AG08396 (cell line): ENCODE measurements at places on chromosomes 1 and 21.

DNA sequence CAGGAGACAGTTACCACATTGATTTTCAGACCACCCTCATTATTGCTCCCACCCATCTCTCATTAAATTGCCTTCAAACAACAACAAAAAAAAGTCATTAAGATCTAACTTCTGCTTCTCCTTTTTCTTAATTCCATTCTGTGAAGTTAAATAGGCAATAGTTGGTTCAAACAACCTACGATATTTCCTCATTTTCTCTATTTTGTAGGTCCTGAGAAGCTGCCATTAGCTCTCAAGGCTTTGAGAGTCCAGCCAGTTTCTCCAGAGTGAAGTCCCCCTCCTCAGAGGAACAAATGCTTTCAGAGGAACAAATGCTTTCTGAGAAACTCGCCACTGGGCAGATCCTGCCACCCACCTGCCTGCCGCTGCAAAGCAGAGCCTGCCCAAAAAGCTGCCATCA lies 125.6 kb downstream of the ETS2 start:
- DNase-seq = no peak

- no peak for DNase-seq
Measured at GRCh38 chr1:24749252-24749651, 4.0 kb downstream of the CLIC4 start.

- DNase-seq = no peak
Measured at GRCh38 chr1:222525951-222526350, 22.0 kb downstream of the HHIPL2 start.

DNA sequence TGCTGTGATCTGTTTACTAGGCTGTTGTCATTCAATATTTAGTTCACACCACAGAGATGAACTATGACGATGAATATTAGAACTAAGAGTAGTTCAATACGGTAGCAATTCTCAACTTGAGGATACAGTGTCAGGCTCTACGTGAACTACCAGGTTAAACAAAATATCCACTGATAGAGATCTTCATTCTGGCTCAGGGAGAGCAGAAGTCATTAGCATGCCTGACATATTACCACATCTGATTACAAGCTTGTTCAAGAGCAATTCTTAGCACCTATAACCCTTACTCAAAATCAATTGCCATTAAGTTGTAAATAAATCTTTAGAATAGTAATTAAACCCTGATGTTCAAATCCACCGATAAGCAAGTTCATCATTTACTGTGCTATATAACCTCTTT lies 207.2 kb downstream of the CHRM3 start:
- DNase-seq = no peak

DNA sequence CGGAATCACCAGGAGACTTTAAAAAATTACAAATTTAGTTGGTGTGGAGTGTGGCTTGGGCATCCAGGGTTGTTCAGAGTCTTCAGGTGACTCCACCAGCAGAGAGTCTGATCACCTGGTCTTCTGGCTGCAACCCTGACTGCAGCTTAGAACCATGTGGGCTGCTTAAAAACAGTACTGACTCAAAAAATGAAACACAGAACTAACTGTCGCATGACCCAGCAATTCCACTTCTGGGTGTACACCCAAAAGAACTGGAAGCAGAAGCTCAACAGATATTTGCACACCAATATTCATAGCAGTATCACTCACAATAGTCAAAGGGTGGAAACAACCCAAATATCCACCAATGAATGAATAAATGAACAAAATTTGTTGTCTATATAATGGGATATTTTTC lies 17.3 kb downstream of the TLR5 start:
- no peak for DNase-seq

DNA sequence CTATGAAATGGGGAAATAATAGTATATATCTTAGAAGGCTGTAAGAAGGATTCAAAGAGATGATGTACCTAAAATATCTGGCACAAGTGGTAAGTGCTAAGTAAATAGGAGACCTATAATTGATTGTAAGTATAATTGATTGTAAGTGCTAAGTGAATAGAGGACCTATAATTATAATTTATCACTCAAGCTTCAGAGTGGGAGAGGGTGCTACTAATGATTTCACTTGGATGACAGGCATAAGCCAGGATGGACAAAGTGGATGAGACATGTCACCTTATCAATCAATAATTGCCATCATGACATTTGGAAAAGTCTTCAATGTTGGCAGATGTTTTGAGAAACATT lies 11.2 kb downstream of the RCAN1 start:
- DNase-seq = no peak

- peak; percentile 56 for DNase-seq
Measured at GRCh38 chr21:39156024-39156423, 27.2 kb downstream of the PSMG1 start.

GRCh38 chr21:44431300-44431699 lies 24.0 kb upstream of the LRRC3 start:
- no peak for DNase-seq

GRCh38 chr21:23455676-23456075 lies 2151.6 kb downstream of the MRPL39 start:
- DNase-seq = no peak

DNA sequence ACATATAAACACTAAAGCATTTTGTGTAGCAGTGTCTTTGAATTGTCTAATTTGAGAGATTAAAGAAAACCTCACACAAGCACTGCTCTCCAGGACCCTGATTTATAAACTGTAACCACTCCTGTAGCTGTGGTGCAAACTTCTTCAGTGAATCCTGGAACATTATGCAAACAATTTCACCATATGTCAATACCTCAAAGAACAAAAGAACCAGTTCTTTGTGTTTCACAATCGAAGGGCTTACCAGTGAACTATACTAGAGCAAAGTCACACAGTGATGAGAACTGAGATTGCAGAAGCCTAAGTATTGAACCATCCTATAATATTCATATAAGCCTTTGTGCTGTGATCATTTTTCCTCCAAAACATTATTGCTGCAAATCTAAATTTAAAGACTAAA lies 21.5 kb downstream of the DPH5 start:
- DNase-seq = no peak

GRCh38 chr1:208058267-208058666 lies 147.3 kb upstream of the CD34 start:
- no peak for DNase-seq

DNA sequence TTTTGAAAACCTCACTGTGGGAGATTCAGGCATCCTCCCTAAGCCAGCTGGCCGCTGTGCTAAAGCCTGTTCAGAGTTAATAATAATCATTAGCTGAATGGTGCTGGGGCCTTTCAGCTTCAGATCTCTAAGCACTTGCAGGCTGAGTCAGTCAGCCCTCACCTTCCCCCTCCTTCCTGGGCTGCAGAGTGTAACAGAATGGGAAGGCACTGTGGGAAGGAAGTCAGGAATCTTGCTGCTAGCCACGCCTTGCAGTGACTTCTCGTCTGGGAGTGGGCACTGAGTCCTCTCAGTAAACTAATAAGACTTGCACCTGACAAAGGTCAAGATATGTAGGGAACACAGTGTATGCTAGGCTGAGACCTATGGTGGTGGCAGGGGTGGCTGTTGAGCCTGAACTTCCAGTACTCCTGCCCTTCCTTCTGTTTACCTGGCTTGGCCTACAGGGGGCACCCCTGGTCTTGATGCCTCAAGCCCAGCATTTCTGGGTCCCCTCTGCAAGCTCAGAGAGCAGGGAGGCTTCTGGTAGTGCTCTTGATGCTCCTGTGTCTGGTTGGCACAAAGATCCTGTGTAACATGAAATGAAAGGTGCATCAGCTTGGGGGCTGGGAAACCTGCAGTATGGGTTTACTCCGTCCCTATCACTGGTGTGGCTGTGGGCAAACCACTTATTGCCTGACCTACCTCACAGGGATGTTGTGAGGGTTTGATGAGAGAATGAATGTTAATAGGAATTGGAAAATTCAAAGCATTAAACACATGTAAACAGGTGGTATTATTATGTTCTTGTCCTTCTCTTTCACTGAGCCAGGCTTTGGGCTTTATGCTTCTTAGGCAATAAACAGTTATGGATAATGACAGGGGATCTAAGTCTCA lies 6.0 kb downstream of the CYB561D1 start:
- peak; percentile 64 for DNase-seq

DNA sequence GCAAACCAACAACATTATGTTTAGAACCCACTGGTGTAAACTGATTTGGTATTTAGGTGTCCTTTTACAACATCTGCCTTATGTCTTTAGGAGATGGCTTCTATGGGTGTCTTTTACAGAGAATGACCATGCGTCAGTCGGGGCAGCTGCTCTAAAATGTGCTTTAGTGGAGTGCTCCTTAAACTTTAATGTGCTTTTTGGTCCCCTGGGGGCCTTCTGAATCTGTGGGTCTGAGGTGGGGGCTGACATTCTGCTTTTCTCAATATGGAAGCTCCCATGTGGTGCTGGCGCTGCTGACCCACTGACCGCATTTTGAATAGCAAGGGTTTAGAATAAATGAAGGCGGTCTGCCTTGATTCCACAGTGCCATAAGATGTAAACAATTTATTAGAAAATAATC lies 173.2 kb upstream of the B3GALT2 start:
- no peak for DNase-seq

- no peak for DNase-seq
Measured at GRCh38 chr1:172185211-172185610, 235.3 kb upstream of the C1orf105 start.

DNA sequence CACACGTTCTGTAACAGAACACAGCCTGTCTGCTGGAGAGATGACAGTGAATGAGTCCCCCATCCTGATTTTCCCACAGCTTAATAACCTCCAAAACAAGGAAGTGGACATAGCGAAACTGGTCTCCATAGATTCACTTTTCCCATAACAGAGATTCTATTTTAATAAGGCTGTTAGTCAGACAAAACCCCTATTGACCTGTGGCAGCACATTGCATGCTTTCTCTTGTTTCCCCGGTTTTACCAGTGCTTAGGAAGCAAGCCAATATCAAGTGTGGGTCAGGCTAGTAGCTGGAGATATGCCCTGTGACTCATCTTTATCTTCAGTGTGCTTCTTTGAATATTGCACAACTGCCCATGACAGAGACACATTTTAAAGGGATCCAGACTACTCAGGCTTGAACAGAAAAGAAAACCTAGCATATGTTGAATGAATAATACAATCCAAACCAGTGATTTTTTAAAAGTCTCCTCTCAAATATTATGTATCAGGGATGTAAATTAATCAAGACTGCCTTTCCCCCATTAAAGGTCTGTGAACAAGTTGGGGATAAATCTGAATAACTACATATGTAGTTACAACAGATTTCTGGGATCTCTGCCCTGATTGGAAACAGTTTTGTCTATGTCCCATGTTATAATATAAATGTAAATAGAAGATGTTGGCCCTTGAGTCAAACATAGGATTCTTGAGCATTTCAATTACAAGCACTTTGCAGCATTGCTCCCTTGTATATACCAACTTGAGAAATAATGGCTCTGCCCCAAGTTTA lies 11.9 kb upstream of the CLDN8 start:
- no peak for DNase-seq

GRCh38 chr1:193457676-193458075 lies 271.3 kb upstream of the B3GALT2 start:
- DNase-seq = peak; percentile 3

- no peak for DNase-seq
Measured at GRCh38 chr1:113090051-113090450, 17.1 kb downstream of the LRIG2 start.

DNA sequence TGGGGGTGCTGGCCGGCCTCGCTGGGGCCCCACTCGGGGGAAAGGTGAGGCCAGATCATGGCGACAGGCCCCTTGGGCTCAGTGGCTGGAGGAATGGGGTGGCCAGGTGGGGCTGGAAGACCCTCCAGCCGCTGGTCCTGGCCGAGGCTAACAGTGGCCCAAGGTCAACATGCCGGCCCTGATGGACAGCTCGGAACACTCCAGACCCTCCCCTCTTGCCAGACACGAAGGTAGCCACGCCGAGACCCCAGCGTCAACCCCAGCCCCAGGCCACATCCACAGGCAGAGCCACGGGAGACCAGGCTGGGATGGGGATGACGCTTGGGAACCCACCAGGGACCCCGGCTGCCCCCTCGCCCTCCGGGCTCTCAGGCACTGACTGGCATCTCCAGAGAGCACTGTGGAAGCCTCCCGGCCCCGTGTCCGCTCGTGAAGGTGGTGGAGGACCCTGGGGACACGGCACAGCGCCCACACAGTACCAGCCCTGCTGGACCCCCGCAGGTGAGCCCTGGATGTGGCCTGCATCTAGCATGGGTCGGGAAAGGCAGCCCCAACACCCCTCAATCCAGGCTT lies 905 bp upstream of the C1QTNF12 start:
- no peak for DNase-seq

DNA sequence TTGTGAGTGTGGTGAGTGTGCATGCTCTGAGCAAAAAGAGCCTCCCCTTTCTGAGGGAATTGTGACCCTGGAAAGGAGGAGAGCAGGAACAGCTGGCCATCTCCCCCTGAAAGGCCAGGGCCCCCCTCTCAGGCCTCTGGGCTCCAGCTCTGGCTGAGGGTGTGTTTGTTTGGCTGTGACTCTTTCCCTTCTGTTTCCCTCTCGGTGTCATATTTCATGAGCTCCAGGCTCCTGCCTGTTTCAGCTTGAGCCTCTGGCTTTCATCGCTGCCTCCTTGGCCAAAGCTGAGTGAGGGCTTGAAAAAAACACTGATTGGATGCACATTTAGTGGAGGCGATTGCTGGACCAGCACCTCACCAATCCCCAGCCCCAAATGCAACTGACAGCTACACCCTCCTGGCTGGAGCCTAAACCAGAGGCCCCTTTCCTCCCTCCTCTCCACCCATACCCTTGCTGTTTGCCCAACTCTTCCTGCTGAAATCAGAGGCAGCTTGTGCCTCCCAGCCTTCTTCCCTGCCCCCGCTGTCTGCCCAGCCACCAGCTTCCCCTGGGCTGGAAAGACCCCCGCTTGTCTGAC lies 64.1 kb downstream of the DDR2 start:
- peak; percentile 70 for DNase-seq

DNA sequence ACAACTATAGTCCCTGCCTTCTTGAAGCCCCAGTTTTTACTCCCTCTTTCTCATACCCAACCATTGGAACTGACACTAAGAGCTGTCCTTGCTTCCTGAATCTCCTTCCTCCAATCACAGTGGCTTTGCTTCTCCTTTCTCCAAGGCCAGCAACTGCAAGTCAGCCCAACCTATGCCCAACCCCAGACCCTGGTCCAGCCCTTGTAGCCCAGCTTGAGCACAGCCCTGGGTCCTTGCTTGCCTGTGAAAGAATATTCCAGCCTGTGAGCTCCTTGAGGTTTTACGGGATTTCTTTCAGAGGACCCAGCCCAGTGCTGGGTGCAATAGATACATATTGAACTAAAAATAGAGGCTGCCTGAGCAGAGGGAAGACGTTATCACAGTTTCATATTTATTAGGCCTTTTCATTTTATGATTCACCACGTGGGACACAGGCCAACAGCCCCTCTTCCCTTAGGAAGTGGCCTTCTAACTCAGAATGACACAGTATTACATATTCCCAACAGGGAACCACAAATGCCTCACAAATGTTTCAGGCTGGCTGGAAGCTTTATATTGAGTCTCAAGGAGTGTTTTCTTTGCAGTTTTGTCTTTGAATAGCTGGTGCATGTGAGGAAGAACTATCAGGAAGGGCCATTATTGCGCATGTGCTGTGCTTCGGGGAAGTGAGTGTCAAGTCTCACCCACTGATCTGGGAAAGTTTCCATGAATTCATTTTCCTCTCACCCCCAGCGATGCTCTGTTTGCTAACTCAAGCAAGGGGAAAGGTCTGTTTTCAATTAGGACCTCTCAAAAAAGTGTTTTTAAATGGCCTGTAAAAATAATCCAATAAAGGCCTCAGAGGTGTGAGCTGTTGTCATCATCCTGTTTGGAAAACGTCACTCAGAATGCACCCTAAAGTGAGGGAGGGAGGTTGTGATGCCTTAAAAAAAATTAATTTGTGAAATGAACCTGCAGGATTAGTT lies 92.3 kb upstream of the NFIA start:
- peak; percentile 44 for DNase-seq
